ENCODE measurements at places on chromosomes 7 and 10.
A peak's percentile ranks its signal among the peaks of the same experiment; 100 is the strongest.

GRCh38 chr10:48765527-48765926 is 80.9 kb downstream of the WDFY4 start:
- DNase-seq = no peak

GRCh38 chr7:41861642-41862041 is 158.8 kb upstream of the INHBA start:
- DNase-seq = no peak

DNA sequence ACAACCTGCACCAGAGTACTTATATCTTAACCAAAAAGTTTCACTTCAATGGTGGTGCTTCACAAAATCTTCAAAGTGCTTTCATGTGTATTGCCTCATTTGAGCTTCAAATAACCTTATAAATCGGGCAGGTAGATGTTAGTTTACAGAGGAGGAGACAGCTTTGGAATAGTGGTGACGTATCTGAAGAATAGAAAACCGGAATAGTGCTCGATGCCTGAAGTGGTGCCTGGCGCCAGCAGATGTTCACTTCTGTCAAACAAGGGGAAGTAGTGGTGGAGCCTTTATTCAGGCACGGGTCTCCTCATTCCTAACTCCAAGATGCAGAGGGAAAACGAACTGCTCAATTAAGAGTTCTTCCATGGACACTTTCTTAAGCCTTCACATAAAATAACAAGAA is 58.1 kb downstream of the NHLRC2 start:
- no peak for DNase-seq

DNA sequence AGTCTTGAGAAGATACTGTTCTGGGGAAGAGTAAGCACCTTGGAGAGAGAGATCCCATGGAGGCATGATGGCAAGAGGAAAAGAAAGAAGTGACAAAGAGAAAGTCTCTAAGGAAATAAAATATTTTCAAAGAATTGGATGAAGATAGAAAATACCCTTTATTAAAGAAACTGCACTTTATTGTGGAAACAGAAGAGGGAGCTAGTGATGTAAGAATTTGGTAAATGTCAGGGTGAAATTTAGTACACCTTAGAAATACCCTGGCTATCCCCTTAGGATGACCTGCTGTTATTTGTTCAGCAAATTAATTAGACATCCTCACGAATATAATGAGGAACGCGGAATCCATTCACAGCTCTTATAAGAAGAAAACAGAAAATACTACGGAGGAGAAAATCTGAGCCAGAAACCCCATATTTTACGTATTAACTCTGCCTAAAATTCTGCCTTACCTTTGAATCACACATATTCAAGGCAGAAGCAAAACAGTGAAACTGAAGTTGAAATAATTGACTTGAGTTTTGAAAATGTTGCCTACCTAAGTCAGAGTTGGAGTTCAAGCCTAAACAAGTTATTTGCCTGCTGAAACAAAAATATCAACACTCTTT is 90.7 kb downstream of the TFPI2 start:
- DNase-seq = no peak

- no peak for DNase-seq
Measured at GRCh38 chr10:84415539-84416244, 87.3 kb downstream of the CCSER2 start.

- DNase-seq = no peak
Measured at GRCh38 chr7:3917436-3917835, 616.4 kb downstream of the SDK1 start.

DNA sequence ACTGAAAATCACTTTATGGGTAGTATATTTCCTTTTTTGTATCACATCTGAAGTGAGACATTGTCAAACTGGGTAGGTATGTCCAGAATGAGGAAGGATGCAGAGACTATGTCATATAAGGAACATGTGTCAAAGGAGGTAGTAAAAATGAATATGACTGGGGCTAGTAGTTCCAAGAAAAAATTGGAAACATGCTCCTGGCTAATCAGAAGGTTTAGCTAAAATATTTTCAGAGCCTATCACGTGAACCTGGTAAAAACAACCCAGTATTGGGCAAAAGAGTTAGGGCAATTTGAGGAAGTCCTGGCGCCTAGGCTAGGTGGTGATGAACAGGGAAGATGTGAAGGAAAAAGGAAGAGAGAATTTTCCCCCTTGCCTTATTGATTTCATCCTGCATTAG is 26.4 kb downstream of the ENTPD1 start:
- DNase-seq = no peak

DNA sequence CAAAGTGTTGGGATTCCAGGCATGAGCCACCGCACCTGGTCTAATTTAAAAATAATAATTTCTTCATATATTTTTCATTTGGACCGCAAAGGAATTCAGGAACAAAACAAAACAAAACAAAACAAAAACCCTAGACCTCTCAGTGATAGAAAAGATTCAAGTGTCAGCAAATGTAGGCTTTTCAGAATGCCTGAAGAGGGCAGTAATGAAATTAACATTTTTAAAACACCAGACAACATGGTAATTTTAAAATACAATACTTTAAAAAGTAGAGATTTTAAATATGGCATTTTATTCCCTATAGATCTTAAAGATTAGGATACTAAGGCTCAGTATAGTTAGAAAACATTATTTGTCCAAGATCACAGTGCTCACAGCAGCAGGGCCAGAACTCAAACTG is 36.6 kb downstream of the DNMBP start:
- no peak for DNase-seq

DNA sequence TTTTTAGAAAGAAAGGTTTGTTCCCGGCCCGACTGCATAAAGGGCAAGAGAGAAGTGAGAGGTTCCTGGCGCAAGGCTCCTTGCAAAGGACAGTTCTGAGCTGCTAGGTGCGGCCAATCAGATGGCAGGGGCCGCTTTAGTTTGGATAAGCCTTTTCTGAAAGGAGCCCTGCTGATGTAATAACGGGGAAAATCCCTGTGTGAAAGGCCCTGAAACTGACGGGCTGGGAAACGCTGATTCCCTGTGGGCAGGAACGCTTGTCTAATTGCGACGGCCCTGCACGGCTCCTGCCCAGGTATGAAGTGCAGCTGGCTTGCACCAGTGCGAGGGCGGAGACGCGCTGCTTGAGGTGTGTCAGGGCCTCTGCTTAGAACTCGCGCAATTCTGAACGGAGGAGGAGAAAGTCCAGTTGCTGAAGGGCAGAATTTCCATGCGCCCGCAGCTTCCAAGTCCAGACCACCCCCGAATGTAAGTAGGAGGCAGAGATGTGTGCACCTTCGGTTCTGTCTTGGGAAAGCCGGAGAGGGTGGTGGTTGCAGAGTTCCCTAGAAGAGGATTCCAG is 30.5 kb downstream of the TACC2 start:
- DNase-seq = peak; percentile 23

- DNase-seq = no peak
Measured at GRCh38 chr7:47627580-47628283, 45.8 kb upstream of the TNS3 start.

DNA sequence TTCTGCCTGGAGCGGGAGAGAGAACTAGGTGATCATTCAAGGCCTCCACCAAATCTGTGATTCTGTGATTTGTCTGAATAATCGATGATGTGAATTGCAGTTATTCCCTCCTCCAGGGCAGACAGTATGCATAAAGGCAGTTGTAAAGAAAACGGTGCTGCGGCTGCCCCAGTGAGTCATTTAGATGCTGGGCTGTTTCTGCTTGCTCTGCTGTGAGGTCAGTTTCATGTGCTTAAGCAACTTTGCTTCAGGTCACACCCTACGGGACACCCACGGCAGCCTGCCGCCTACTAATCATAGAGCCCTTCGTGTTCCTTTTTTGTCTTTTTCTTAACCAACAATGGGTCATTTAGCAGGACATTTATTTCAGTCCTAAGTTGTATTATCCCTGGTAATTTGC is 158.1 kb upstream of the PITRM1 start:
- no peak for DNase-seq
